ENCODE measurements at places on chromosomes 6 and 20. TPM values are rescaled to one million over a fixed set of nuclear protein-coding genes. Genes with fewer than 3 reads are reported as not detected.

Gene TRIM26
- 100 TPM for total RNA-seq

- H3K27me3 ChIP-seq = no peaks in the 10 kb centered on the region
- no peak for DNase-seq
- H3K36me3 ChIP-seq = no peaks in the 10 kb centered on the region
- no peak overlapping the region for H3K4me3 ChIP-seq
- H3K27ac ChIP-seq = no peak overlapping the region
- H3K4me1 ChIP-seq = peaks cover 5% of the 10 kb centered on the region
These were observed 111.8 kb downstream of the MAP7 start for GRCh38 chr6:136438441-136438840.

- H3K4me1 ChIP-seq = no peaks in the 10 kb centered on the region
- DNase-seq = no peak
- no peaks in the 10 kb centered on the region for H3K36me3 ChIP-seq
- no peaks in the 10 kb centered on the region for H3K27me3 ChIP-seq
- H3K27ac ChIP-seq = no peak overlapping the region
These were observed 52.8 kb upstream of the MPC1 start for GRCh38 chr6:166435574-166435973.

GRCh38 chr6:106783640-106784566 lies 154.5 kb downstream of the QRSL1 start:
- H3K27ac ChIP-seq = no peak overlapping the region
- DNase-seq = no peak
- H3K4me3 ChIP-seq = no peak overlapping the region

DNA sequence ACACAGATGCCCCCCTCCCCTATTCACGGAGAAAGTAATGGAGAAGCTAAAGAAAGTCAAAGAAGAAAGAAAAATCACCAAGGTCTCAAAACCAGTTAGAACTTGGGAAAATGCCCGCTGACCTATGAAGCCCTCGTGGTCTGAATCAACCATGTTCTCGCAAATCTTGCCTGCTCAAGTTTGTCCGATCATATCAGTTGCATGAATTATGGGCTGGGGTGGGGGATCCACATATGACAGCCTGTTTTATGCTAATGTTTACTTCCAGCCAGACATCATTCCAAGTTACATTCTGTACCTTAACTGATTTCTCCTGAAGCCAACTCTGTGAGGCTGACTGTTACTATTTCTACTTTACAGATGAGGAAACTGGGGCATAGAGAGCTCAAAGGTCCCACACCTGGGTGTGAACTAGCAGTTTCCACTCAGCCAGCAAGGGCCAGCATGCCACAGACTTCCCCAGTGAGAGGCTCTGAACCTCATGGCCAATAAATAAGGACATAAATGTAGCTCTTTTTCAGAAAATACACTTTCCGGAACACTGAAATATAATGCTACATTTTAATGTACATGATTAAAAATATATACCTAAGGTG lies 2.1 kb downstream of the RNASET2 start:
- no peak for DNase-seq
- no peaks in the 10 kb centered on the region for H3K36me3 ChIP-seq
- H3K4me1 ChIP-seq = peaks cover 4% of the 10 kb centered on the region
- no peaks in the 10 kb centered on the region for H3K27me3 ChIP-seq

Gene BACH2
- 5.7 TPM for total RNA-seq

DNA sequence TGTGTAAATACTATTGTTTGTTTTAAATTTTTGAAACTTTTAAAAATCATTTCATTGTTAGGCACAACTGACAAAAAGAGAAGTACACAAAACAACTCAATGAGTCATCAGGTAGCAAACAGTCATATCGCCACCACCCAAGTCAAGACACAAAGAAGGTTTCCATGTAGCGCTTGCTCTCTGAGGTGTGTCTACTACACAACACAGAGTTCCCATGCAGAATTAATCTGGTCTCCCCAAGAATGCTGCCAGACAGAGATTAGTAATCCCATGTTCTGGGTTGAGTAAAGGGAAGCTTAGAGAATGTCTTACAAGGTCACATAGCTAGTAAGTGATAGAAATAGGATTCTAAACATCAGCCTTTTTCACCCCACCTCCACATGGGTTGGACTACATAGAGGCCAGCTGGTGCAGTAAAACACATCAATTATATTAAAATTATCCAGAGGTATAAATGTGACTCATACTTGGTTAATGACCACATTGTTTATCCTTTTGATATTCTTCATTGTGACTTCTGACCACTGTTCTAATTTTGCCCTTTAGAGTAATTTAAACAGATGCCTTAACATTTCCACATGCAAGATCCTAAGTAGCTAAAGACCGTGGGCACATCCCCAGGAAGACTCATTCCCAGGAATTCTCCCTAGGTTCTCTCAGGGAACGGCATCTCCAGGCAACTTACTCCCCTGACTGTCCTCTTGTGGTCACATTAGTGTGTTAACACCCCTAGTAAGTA lies 413.5 kb downstream of the PRKN start:
- DNase-seq = no peak
- no peak overlapping the region for H3K4me3 ChIP-seq
- no peaks in the 10 kb centered on the region for H3K4me1 ChIP-seq
- no peak overlapping the region for H3K27ac ChIP-seq
- H3K36me3 ChIP-seq = no peaks in the 10 kb centered on the region

DNA sequence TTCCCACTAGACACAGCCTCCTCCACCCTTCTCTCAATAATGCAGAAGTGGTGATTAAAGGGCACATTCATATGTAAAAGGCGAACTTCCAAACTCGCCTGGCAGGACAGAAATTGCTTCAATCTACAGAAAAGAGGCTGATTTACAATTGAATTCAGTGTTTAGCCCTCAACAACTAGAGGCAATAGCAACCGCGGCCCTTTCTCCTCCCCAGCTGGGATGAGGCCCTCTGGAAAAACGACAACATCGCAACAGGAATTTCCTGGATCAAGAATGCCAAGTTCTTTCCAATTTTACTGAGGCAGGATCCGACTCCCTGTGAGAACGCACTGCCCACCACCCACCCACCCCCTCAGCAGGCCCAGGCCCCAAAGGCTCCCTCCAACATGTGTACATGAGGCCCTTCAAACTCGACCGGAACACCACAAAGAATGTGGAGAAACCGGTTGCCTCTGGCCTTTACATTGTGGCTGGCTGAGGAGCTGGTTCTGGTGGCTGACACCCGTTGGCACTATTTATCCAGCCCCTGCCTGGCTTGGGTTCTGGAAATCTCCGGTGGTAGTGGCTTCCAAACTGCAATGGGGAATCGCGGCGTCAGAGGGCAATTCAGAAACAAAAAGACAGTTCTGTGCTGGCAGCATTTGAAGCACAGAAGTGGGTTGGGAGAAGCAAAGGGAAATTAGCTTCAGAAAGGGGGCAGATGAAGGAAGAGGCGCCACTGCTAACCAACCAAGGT lies 36.8 kb downstream of the ZMYND8 start:
- peak overlapping the region; percentile 96 for H3K27ac ChIP-seq
- no peak overlapping the region for H3K4me3 ChIP-seq
- H3K27me3 ChIP-seq = no peaks in the 10 kb centered on the region
- peak; percentile 95 for DNase-seq
- peaks cover 45% of the 10 kb centered on the region for H3K4me1 ChIP-seq

All from prostate gland (tissue), 2 donors.